Cardiac muscle cell (in vitro differentiated cells and primary cell): ENCODE measurements at places on chromosomes 1 and 21. TPM values are rescaled to one million over a fixed set of nuclear protein-coding genes. Genes with fewer than 3 reads are reported as not detected.
A peak's percentile ranks its signal among the peaks of the same experiment; 100 is the strongest.

GRCh38 chr21:29155118-29155932 is 24.9 kb downstream of the MAP3K7CL start:
- H3K36me3 ChIP-seq: no peaks in the 10 kb centered on the region
- H3K27me3 ChIP-seq: no peaks in the 10 kb centered on the region
- H3K4me1 ChIP-seq: no peaks in the 10 kb centered on the region
- H3K4me3 ChIP-seq: peak overlapping the region; percentile 5

The AGT gene
- total RNA-seq: 16.3 and 16.6 TPM in 2 replicates

The ADGRB2 gene
- 203 and 309 TPM in 2 replicates for total RNA-seq

The OPRD1 gene
- 0.25 and 0.60 TPM in 2 replicates for total RNA-seq
